ENCODE measurements at places on chromosomes 6 and 20. TPM values are rescaled to one million over a fixed set of nuclear protein-coding genes. Genes with fewer than 3 reads are reported as not detected.
A peak's percentile ranks its signal among the peaks of the same experiment; 100 is the strongest.

DNA sequence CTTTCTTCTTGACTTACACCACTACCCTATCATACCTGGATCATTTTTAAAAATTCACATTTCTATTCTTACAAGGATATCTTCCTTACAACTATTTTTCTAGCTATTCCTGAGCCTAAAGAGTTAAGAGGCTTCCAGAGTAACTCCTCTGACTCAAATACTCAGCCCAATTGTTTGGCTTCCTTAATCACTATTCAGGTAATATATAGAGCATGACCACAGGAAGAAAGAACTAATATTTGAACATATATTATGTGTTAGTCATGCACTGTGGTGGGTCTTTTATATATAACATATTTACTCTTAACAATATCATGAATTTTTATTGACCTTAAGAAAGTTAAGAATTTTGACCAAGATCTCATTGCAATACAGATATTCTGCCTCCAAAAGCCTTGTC lies 42.0 kb upstream of the ID4 start:
- DNase-seq, result no peak

OXT gene
- not detected for total RNA-seq

- DNase-seq, result no peak
Observed at GRCh38 chr6:15301179-15302006, 55.5 kb downstream of the JARID2 start.

PRR3 gene
- total RNA-seq, result 31.4 TPM

PROKR2 gene
- total RNA-seq, result not detected

GRCh38 chr20:24617080-24617432 lies 147.6 kb downstream of the SYNDIG1 start:
- DNase-seq, result no peak

GRCh38 chr20:22004946-22005345 lies 299.5 kb downstream of the PAX1 start:
- DNase-seq, result no peak

DNA sequence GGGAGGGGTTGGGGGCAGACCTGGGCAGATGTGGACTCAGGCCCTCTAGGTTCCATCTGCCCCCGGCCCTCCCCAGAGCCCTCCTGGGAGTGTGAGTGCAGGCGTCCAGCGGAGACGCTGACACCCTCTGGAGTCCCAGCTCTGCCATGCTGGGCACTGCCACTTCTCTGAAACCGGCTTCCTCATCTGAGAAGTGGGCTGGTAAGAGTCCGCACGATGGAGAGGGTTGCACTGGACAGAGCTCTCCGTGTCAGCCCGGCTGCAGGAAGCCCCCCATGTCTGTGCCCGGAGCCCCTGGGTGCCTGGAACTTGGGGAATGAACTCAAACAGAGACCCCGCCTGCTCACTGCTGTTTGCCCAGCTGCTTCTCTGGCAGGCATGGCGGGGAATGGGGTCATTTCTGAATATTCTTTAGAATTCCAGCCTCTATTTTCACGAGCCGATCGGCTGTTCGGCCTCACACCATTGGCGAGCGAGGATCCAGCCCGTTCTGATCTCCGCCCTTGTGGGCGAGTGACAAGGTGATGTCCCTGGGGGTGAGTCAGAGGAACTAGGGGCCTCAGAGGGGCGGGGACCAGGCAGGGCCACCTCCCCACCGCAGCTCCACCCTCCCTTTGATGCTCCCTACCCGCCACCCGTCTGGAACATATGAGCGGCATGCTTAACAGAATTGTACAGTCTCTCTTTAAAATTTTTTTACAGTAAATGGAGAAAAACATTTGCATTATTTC lies 47.8 kb upstream of the GATA5 start:
- peak; percentile 98 for DNase-seq

TMEM170B gene
- 0.07 TPM for total RNA-seq

GRCh38 chr6:68139130-68139529 lies 496.0 kb upstream of the ADGRB3 start:
- DNase-seq, result no peak

ARMH2 gene
- not detected for total RNA-seq

- DNase-seq, result no peak
Observed at GRCh38 chr6:97668716-97669115, 385.7 kb upstream of the MMS22L start.

DEFB132 gene
- total RNA-seq, result not detected

- DNase-seq, result no peak
Observed at GRCh38 chr6:141634269-141634668, 498.5 kb upstream of the GJE1 start.

MLN gene
- total RNA-seq, result not detected

GRCh38 chr6:150269130-150269856 lies 99.5 kb upstream of the IYD start:
- no peak for DNase-seq

DNA sequence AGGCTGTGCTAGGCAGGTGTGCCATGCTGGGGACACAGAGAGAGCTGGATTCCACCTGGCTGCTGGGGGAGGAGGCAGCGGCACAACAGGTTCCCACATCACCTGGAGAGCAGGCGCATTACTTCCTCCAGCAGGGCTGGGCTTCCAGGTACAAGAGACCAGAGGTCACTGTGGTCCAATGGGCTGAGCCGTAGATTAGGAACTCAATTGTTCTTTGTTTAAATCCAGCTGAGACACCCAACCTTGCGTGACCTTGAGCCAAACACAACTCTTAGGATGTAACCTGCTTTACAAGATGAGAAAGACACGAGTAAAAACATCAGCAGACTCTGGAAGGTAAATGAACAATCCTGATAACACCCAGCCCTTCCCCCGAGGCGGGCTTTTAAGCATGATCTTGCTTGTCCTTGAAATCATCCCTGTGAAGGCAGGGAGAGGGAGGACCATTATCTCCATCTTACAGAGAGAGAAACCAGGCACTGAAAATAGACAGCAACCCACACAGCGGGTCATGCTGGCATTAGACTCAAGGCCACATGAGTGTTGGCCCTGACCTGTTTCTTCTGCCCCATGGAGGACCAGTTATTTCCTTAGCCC lies 216.5 kb upstream of the RREB1 start:
- no peak for DNase-seq

BTNL2 gene
- not detected for total RNA-seq

GRCh38 chr6:142329486-142330113 lies 27.8 kb downstream of the ADGRG6 start:
- no peak for DNase-seq

- peak; percentile 76 for DNase-seq
Observed at GRCh38 chr20:31484001-31484400, 8.9 kb downstream of the REM1 start.

- no peak for DNase-seq
Observed at GRCh38 chr6:109579361-109579760, 96.3 kb upstream of the ZBTB24 start.

- DNase-seq, result no peak
Observed at GRCh38 chr6:134453792-134454510, 136.0 kb upstream of the SGK1 start.

FLRT3 gene
- 0.04 TPM for total RNA-seq

OR12D3 gene
- total RNA-seq, result not detected

PCK1 gene
- total RNA-seq, result 0.73 TPM

Data from K562 (cell line).